ENCODE measurements at places on chromosomes 5 and 9. TPM values are rescaled to one million over a fixed set of nuclear protein-coding genes. Genes with fewer than 3 reads are reported as not detected.

DNA sequence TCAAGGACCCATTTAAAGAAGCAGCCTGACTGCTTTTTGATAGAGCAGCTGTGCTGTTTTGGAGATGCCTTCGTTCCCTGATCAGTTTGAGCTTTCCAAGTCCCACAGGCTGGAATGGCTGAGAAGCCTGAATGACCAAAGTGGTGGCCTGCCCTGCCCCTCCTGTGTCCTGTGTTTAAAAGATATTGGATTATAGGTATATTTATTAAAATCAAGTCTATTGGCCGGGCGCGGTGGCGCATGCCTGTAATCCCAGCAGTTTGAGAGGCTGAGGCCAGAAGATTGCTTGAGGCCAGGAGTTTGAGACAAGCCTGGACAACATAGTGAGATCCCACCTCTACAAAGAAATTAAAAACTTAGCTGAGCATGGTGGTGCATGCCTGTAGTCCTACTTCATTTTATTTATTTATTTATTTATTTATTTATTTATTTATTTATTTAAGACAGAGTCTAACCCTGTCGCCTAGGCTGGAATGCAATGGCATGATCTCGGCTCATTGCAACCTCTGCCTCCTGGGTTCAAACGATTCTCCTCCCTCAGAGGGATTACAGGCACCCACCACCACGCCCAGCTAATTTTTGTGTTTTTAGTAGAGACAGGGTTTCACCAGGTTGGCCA, 87.7 kb downstream of the CACNA1B start:
- H3K27ac ChIP-seq = no peak overlapping the region
- no peaks in the 10 kb centered on the region for H3K36me3 ChIP-seq
- H3K4me3 ChIP-seq = no peak overlapping the region
- DNase-seq = no peak

- H3K36me3 ChIP-seq = no peaks in the 10 kb centered on the region
- no peak overlapping the region for H3K27ac ChIP-seq
- H3K27me3 ChIP-seq = no peaks in the 10 kb centered on the region
Measured at GRCh38 chr9:17936365-17936764, 357.5 kb downstream of the SH3GL2 start.

DNA sequence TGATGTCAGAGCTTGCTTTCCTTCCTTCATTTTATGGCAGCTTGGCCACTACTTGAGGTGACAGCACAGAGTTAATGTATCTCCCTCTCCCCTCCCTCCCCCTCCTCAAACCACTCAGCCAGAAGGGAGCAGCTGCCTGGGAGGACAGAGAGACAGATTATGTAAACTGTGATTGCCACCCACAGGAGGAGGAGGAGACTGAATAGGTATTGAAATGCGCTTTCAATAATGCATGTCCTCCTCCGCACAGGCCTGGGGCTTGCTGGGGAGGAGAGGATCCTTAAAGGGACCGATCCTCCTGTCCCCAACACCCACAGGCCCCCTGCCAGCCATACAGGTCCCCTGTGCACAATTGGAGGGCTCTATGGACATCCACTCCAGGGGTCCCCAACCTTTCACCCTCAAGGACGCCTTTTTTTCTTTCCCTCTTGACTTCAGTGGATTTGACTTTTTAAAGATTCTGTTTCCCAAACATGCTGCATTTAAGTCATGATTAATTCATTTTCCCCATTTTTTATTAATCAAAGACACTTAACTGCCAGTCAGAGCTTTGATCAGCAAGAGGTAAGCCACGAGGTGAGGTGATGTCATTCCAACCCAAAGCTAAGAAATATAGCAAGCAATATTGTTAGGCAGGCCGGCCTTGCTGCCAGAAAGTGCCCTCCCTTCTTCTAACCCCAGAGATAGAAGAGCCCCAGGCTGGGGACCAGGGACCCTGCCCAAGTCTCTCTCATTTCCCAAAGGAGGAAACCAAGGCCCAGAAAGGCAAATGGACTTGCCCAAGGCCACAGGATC, 47.5 kb upstream of the CPLX2 start:
- H3K27ac ChIP-seq = no peak overlapping the region
- no peaks in the 10 kb centered on the region for H3K36me3 ChIP-seq
- H3K27me3 ChIP-seq = no peaks in the 10 kb centered on the region
- no peaks in the 10 kb centered on the region for H3K4me1 ChIP-seq

DNA sequence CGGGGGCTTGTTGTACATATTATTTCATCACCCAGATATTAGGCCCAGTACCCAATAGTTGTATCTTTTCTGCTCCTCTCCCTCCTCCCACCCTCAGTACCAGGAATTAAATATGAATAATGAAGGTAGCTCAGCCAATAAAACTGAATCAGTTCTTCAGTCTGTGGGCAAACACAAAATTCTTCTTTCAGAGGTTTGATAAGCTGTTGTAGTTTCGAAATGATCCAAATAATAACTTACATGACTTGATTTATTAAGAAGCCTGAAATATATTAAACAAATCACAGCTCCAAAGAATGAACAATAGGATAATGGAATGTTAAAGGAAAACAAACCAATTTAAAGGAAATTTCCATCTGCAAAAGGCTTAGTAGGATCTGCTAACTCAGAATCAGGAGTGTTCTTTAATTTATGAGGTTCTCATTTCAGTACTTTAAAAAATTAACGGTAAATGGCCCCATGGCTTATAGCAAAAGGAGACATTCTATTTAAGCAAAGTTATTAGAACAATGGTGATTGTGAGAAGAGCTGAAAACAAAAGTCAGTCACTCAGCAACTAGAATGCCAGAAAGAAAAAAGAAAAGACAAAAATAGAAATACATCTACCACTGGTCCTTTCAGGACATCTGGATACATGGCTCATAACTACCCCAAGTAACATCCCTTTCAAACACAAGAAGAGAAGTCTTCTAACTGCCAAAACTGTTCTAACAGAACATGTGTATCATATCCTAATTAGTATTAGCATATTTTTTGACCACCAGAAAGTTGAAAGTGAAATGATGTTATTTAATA, 62.4 kb downstream of the NR3C1 start:
- H3K4me3 ChIP-seq = no peak overlapping the region
- H3K36me3 ChIP-seq = no peaks in the 10 kb centered on the region
- H3K4me1 ChIP-seq = peaks cover 30% of the 10 kb centered on the region
- H3K27ac ChIP-seq = no peak overlapping the region

DNA sequence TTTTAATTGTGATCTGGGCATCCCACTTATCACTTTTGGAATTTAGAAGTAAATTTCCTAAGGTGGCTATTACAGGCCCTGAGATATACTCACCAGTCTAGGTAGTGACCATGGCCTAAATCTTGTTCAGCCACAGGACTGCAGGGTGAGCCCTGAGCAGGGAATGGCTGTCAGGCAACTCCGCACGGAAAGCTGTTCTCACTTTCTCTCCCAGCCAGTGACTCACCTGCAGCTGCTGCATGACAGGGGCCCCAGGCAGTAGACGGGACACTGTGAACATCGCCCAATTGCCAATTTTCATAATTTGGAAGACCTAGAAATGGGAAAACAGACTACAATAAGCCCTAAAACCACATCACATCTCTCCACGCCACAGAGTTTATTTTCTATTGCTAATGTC, 69.6 kb upstream of the TAF1L start:
- H3K4me3 ChIP-seq = no peak overlapping the region
- no peak overlapping the region for H3K27ac ChIP-seq
- no peaks in the 10 kb centered on the region for H3K27me3 ChIP-seq
- no peak for DNase-seq
- H3K36me3 ChIP-seq = no peaks in the 10 kb centered on the region

RASGEF1C gene
- not detected for total RNA-seq

SLC6A7 gene
- total RNA-seq = not detected

SPATA31D4 gene
- not detected for total RNA-seq

PCDHB2 gene
- total RNA-seq = 1.8 TPM
